ENCODE measurements at places on chromosomes 4 and X.

DNA sequence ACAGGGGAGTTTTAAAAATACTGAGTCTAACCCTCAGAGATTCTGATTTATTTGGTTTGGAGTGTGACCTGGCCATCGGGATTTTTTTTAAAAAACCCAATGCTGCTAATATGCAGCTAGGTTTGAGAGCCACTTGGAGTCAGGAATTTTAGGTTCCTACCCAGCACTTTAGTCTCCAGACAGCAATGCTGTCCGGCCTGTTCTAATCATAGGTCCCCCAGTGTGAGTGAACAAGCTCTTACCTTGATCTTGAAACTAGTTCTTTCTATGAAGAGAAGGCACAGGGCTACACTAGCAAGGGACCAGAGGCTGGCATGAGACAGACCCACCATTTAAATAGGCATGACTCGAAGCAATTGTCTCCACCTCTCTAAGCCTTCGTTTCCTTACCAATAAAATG lies 103.5 kb downstream of the SMIM20 start:
- DNase-seq: no peak

DNA sequence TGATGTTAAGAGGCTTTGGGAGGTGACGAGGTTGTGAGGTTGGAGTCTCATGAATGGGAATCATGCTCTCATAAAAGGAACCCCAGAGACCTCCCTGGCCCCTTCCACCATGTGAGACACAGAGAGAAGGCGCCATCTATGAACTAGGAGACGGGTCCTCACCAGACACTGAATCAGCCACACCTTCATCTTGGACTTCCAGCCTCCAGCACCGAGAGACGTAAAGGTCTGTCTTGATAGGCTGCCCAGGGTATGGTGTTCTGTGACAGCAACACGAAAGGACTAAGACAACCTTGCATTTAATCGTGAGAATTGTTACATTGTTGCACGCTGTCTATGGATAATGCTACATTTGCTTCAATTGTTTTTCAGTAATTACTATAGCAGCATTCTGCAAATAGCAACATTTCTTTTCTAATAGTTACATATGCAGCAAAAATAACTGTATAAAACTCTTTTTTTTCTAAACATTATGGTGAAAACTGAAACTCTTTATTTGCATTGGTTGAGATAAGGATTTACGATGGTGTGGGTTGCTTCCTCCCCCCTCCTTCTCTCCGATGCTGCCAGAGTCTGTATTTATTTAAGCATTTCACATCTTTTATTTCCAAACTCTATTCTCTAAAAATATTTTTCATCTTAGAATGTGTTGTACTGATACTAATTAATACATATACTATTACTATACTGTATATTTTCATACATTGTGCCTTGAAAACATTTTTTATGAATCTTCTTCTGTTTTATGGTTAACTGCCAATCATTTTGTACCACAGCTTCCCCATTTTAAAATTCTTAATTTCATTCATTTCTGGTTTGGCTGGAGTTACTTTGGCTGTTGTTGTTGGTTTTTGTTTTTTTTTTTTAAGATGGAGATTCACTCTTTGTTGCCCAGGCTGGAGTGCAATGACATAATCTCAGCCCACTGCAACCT lies 26.4 kb upstream of the AKAP17A start:
- DNase-seq: no peak

DNA sequence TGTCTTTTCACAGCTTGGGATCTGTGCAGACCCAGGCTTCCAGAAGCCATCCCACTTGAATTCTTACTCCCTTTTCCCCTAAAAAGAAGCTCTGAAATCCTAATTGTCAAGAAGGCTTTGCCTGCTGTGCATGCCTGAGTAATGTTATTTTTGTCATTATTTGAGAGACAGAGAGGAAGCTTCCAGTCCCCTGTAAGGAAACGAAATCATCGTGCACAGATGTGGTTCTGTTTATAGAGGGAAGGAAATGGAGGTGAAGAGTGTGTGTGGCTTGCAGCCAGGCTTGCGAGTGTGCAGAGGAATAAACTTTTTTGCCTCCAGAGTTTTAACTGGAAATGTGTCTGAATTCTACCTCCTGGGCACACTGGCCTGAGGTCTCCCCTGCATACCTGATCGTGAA lies 70.2 kb downstream of the TBL1X start:
- no peak for DNase-seq

- DNase-seq: no peak
Observed at GRCh38 chr4:2332201-2332975, 70.5 kb upstream of the MXD4 start.

DNA sequence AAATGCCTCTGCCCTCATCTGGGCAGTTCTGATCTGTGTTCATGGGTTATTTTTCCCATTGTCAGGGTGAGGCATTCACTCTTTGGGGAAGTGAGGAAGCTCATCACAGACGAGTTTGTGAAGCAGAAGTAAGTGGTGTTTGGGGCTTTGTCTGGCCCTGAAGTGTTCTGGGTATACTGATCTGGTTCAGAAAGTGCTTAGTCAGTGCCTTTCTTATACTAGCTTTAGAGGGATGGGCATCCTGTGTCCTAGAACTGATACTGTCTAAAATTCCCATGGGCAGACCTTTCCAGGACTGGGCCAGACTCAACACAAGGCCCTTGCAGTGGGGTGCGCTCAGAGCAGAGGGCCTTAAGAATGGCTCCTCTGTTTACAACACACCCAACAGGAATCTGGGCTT lies 6.4 kb downstream of the TRO start:
- no peak for DNase-seq

GRCh38 chr4:42473071-42473684 lies 75.9 kb downstream of the SHISA3 start:
- no peak for DNase-seq

- DNase-seq: no peak
Observed at GRCh38 chr4:137310166-137310565, 222.1 kb downstream of the PCDH18 start.

DNA sequence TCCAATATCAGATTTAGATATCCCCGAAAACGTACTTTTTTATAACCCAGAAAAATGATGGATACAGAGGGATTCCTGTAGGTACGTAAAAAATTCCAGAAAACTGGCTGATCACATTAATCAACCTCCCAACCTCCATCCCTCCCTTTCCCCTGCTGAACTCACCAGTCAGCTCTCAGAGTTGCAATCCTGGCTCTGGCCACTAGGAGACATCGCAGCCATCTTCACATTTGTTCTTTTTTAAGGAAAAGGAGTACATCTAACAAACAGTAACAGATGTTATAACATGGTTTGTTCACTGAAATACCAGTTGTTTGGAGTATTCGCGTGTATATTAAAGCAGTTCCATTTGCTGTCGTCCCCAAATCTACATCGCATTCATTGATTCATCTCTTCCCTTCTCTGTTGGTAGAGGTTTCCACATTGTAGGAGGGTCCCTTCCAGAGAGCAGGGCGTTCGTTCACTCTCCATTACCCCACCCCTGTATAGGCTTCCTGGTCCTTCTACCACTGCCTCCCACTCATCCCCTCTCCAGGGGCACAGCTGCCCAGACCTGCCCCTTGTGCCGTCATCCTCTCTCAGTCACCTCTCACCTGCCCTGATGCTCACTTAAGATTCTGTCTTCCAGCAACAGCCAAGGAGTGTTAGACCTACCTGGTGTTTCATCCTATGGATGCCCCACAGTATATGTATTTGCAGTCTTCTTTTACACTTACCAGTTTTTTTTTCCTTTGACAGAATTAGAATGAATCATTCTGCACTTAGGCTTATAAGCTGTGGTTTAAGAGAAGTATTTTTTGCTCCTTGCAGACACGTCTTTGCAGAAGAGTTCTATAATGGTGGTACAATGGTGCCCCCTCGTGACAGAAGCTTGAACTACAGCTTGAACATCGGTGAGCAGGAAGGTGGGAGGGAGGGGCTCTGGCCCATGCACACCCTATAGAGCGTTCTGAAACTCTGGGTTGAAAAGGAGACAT lies 36.8 kb upstream of the RAB40AL start:
- DNase-seq: peak; percentile 69

- no peak for DNase-seq
Observed at GRCh38 chrX:149757206-149758067, 16.4 kb upstream of the HSFX1 start.

- DNase-seq: no peak
Observed at GRCh38 chrX:109281483-109282275, 200.2 kb downstream of the GUCY2F start.
